COR-L47 (cell line): ENCODE measurements at places on chromosomes 1 and 21.
A peak's percentile ranks its signal among the peaks of the same experiment; 100 is the strongest.

- no peak for DNase-seq
These were observed 135.0 kb downstream of the FOXD2 start for GRCh38 chr1:47572731-47573430.

DNA sequence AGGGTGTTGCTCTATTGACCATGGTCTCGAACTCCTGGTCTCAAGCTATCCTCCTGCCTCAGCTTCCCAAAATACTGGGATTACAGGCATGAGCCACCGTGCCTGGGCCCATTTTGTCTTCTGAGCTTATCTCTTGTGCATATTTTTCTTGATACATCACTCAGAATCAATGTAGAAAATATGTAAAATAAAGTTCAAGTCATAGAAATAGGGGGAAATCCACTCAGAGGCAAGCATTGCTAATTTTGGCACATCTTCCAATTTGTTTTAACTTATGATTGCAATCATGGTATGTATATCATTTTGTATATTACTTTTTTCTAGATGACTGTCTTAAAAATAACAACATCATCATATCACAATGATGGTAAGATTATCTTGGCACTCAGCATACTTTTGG, 21.6 kb downstream of the RIT1 start:
- DNase-seq, result no peak

- DNase-seq, result no peak
These were observed 43.1 kb upstream of the CAPZB start for GRCh38 chr1:19528438-19528837.

DNA sequence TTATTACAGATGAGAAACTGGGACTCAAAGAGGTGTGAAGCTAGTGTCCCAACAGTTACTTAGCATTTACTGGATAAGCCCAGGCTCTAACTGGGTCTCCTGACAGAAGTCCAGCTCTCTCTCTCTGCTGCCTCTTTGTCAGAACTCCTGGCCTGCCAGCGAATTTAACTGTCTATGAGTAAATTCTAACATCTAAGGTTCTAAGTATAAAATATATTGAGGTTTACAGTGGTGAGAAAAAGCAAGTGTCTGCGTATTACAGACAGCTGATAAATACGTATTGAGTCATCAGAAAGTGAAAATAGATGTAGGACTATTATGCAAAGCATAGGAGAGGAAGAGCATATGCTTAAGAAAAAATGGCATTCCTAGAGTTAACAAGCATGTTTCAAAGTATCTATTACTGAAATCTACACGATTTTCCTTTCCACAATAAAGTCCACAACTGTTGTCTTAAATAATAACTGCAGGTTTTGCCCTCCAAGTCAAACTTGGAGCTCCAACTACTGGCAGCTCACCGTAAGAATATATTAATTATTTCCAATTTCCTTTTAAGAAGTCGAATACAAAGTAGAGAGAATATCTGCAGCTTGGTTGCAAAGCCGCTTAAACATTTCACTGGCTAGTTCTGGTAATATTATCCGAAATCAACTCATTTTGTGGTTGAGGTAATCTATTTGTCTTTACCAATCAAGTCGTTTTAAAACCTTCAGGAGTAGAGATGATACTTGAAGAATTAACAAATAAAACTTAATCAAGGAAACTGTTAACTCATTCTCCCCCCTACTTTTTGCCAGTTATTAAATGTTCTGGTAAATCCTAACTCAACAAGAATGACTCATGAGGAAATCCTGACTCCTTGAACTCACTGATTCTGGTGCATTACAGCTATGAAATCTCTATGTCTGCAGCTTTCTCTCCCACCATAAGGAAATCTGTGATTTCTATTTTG, 1.4 kb upstream of the RGS2 start:
- no peak for DNase-seq

- DNase-seq, result no peak
These were observed 114.6 kb upstream of the KCNJ15 start for GRCh38 chr21:38142224-38142623.

- DNase-seq, result no peak
These were observed 44.7 kb upstream of the ZBTB40 start for GRCh38 chr1:22406722-22407495.

- DNase-seq, result no peak
These were observed 758 bp downstream of the NAXE start for GRCh38 chr1:156592158-156592909.

DNA sequence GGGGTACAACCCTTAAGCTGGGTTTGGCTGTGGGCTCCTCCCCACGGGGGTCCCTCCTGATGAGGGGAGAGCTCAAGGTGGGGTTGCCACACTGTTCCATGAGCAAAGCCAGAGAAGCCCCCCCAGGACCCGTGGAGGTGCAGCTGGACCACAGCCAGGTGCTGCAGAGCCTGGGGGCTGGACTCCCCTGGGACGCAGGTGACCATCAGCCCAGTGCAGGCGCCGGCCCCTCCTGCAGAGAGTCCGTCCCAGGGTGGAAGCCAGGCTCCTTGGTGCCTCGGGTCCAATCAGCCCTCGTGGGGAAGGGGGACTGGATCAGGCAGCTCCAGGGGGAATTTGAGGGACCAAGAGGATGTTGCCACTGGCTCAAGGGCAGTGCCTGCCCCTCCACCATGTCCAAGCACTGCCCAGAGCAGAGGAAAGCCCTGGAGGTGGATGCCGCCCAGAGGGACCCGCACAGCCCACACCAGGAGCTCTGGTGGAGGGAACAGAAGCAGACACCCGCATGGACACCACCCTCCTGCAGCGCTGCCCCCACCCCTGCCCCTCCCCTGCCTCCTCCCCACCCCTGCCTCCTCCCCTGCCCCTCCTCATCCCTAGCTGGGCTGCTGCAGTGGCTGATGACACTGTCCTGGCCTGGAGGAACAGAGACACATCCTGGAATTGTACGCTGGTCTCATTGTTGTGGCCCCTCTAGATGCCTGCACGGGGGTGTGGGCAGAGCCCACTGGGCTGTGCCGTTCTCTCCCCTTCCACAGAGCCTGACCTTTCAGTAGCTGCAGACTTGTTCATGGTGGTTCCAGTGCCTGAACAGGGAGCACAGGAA, 30.8 kb upstream of the COL18A1 start:
- DNase-seq, result no peak

DNA sequence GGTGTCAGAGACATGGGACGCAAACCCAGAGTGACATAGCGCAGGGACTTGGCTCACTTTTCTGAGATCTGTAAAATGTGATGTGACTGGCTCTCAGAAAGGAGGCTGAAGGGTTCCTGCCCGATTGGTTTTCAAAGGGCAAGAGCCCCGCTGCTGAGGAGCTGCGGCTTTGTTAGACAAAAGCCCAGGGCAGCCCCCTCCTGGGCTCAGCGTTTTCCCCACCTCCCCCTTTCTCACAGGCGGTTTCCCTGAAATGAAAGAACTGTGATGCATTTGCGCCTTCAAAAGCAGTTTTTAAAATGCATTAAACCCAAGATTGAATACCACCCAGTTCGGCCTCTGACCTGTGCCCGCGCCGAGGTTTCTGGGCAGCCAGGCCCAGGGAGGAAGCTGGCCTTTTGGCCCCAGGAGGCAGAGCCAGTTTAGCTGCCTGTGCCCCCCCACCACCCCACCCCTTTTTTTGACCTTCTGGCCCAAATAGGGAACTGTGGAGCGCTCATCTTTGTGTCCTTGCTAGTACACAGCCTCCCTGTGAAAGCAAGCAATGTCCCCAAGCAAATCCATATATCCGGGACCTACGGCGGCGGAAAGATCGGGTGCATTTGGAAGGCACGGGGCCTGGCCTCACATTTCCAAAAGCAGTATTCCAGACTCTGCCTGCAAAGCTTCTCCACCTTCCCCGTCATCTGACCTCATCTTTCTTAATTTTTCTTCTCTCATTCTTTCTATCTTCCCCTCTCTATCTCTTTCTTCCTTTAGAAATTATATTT, 28.6 kb downstream of the CD247 start:
- DNase-seq, result no peak

DNA sequence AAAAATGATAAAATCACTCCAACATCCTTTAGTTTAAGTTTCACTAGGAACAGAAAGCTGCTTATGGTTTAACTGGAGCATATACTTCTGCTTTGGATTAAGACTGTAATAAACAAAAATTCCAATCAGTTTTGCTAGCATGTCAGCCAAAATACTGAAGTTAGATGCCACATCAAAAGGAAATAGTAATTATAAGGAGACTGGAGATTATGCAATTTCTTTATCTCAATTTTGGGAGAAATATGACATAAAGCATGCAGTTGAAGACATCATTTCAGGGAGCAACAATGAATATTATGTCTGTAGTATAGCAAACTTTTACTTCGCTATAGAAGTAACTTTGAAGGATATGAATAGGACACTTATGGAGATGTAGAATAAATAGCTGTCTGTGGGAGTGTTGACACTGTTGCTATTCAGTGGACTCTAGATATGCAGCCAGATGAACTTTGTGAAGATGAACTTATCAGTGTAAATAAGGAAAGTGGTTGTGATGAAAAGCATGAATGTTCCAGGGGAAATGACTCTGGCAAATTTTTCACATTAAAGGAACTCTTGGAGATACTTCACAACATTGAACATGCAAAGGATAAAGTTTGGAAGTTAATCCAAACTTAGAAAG, 107.8 kb downstream of the RABGAP1L start:
- no peak for DNase-seq

DNA sequence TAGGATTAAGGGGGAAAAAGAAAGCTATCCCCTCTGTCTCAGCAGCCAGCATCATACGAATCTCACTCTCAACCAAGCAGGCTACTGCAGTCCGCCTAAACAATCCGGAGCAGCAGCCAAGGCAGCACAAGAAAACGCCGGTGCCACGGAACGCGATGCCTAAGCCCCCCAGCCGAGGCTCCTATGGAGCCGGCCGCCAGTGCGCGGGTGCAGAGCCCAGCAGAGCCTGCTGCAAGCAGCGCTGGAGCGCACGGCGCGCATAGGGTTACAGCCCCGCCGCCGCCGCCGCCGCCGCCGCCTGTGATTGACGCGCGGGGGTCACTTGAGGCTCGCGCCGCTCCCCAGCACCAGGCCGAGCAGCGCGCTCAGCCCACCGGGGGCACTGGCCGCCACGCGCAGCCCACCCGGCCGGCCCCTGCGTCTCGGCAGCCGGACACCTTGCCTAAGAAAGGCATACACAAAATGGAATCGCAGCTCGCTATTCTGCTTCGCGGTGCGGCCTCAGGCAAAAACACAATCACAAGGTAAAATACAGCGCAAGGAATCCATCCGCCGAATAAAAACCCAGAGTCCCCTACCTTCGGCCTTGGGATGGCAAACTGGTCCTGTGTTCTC, 780 bp downstream of the HIVEP3 start:
- peak; percentile 46 for DNase-seq

DNA sequence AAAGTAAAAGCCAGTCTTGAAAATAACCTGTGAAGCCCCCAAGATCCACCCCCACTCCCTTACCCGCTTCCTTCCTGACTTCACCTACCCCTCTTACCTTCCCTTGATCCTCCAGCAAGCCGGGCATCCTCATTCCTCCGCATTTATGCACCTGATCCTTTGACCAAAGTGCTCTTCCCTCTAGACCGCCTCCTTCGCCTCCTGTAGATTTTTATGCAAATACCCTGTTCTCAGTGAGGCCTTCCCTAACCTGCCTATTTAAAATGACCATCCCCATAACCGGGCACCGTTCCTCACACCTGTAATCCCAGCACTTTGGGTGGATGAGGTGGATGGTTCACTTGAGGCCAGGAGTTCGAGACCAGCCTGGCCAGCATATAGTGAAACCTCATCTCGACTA, 1.1 kb upstream of the NENF start:
- no peak for DNase-seq

DNA sequence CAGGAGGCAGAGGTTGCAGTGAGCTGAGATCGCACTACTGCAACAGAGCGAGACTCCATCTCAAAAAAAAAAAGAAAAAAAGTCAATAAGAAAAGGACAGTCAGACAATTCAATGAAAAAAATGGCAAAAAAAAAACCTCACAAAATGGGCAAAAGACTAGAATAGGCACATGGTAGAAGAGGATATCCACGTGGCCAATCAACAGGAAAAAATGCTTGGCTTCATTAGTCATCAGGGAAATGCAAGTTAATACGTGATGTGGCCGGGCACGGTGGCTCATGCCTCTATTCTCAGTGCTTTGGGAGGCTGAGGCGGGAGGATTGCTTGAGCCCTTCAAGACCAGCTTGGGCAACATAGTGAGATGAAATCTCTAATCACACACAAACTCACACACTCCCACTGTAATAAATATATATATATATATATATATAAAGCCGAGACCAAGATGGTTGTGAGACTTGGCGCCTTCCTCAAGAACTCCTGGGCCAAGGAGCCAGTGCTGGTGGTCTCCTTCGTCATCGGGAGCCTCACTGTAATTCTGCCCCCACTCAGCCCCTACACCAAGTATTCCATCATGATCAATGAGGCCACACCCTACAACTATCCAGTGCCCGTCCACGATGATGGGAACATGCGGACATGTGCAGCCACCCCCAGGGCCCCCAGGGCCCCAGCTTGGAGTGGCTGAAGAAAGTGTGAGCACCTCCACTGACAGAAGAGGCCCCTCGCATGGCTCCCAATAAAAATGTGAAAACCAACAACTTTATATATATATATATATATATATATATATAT, 22.9 kb upstream of the LEFTY2 start:
- DNase-seq, result no peak

- DNase-seq, result no peak
These were observed 4.2 kb downstream of the ST6GALNAC5 start for GRCh38 chr1:76871355-76871974.

DNA sequence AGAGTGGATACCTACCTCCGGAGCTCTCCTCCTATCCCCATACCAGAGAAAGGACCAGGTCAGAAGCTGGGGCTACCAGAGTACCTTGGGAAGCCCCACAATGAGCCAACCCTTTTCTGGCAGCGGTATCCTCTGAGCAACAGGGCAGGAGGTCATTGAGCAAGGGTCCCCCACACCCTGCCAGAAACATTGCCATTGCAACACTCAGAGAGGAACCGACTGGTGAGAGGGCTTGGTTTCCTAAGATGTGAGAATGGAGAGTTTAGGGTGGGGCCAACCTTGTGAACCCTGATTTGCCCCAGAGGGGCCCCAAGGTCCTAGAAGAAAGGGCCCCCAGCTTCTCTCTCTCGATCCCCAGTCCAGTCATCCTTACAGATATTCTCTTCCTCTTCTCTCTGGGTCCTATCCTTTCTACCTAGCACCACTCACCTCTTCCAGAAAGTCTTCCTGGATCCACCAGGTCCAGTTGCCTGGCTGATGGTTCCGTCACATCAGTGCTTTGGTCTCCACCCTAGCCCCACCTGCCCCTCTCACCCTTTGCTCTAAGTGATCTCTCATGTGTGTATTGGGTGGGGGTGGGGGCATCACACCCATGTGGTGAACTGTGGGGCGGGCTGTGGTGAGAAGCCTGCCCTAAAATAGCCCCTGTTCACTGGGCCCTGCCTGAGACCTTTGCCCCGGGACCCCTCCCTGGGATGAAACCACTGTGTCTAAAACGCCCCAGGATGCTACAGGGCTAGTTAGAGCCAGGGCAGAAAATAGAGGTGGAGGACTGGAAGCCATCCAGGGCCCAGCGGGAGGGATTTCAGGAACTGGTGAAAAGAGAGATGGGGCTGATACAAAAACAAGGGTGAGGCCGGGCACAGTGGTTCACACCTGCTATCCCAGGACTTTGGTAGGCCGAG, 8.7 kb downstream of the FGR start:
- DNase-seq, result peak; percentile 28

- DNase-seq, result no peak
These were observed 9.9 kb upstream of the COA7 start for GRCh38 chr1:52707927-52708655.
